CD4-positive, alpha-beta T cell treated with Interferon alpha-2 for 1 hour (primary cell): ENCODE measurements at places on chromosomes 5 and 9.
A peak's percentile ranks its signal among the peaks of the same experiment; 100 is the strongest.

DNA sequence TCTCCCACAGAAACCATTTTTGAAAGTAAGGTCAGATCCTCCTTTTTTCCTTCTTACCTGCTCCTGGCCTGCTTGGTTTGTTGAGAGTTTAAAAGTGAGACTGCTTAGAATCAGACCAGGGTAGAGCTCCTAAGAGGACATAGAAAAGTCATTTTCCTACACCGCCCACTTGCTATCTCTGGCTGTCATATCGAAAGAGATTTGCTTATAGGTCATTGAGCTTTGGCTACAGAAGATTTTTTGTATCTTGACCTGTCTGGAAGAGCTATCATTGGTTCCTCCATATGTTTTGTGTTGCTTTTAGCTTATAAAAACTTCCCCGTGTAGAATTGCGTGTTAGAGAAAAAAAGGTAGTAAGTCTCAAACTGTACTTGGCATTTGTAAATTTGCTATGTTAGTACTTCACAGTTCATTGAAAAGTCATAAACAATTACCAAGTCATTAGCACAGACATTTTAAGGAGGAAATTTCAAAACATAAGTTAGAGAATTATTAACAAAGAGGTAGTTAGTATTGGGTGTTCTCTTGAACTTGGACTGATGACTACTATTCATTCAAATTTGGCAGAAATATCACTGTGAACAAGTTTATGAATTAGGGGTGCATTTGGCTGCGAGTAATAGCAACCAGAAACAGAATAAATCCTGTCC, 96.6 kb downstream of the MAN2A1 start:
- DNase-seq, result no peak

GRCh38 chr9:105158898-105159297, 85.6 kb upstream of the SLC44A1 start:
- DNase-seq, result no peak

GRCh38 chr5:143016777-143017516, 246.8 kb downstream of the ARHGAP26 start:
- peak; percentile 33 for DNase-seq

DNA sequence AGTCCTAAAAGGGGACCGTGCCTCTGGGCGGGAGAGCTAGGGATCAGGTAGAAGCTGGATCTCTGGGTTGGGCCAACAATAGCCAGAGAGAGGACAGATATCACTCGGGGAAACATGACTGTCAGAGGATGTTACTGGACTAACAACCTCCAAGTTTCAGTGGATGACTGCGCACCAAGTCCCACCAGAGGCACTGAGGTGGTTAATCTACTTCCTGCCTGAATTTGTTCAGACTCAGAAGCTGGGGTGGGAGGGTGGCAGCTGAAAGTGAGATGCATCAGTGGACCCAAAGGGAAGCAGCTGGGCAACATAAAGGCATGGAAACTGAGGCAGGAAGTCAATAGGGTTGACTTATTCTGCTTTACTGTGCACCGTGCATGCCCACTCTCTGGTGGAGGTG, 130.1 kb upstream of the SLC44A1 start:
- DNase-seq, result no peak

DNA sequence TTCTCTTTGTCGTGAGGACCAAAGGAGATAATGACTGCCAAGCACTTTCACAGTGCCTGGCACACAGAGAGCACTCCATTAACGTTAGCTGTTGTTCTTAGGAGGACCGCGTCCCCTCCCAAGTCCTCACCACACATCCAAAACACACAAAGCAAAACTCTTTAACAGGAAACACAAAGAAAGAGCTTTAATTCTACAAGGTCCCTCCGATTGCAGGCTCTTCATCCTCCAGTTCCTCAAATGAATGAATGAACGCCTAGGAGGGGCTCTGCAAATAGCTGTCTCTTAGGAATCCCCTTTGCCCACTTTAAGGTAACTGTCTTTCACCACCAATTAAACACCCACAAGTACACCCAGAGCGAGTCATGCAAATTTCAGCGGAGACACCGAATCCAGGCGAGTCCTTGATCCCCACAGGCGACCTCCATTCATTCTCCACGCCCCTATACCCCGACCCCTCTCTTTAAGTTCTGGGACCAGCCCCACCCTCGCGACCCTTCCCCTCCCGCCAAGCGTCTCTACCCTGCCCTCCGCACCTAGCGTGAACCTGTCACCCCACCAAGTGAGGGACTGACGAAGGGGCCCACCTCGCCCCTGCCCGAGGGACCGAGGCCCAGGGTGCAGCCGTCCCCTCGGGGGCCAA, 644 bp downstream of the TSC1 start:
- DNase-seq, result no peak
